ENCODE measurements at places on chromosomes 2 and 18.

- DNase-seq = no peak
Observed at GRCh38 chr2:188629753-188630527, 338.3 kb downstream of the GULP1 start.

- DNase-seq = no peak
Observed at GRCh38 chr2:214127170-214127569, 283.7 kb upstream of the VWC2L start.

- DNase-seq = no peak
Observed at GRCh38 chr2:54420524-54421172, 35.5 kb upstream of the SPTBN1 start.

DNA sequence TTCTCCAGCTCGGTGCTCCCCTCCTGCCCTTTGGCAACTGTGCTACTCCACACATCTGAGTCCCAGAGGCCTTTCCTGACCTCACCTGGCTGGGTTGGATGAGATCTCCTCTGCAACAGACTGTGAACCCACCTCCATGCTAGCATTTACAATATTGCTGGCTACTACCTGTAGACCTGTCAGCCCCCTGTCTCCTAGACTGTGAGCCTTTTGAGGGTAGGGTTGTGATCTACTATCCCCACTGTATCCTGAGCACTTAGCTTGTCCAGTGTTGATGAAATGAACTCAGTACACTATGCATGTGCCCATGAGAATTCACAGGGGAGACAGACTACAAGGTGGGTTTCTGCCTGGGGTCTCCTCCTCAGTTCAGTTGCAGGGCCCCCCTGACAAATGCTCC lies 70.1 kb downstream of the C1QL2 start:
- DNase-seq = no peak

DNA sequence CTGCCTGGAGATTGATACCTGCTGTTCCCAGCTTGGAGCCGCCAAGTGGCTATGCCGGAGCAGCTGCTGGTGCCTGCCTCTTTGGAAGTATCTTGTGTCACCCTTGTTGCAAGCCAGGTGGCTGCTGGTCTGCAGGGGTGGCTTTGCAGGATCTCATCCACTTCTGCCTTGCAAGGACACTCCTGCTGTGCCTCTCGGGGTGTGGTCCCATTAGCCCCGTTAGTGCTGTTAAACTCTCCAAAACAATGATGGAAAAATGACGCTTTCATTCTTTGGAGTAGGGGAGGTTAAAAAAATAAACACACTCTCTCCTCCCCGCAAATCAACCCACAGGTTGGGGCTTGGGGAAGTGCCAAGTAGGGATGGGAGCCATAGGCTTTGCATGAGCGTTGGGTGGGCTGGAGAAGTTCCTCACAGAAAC lies 352.8 kb downstream of the RNF144A start:
- DNase-seq = no peak

DNA sequence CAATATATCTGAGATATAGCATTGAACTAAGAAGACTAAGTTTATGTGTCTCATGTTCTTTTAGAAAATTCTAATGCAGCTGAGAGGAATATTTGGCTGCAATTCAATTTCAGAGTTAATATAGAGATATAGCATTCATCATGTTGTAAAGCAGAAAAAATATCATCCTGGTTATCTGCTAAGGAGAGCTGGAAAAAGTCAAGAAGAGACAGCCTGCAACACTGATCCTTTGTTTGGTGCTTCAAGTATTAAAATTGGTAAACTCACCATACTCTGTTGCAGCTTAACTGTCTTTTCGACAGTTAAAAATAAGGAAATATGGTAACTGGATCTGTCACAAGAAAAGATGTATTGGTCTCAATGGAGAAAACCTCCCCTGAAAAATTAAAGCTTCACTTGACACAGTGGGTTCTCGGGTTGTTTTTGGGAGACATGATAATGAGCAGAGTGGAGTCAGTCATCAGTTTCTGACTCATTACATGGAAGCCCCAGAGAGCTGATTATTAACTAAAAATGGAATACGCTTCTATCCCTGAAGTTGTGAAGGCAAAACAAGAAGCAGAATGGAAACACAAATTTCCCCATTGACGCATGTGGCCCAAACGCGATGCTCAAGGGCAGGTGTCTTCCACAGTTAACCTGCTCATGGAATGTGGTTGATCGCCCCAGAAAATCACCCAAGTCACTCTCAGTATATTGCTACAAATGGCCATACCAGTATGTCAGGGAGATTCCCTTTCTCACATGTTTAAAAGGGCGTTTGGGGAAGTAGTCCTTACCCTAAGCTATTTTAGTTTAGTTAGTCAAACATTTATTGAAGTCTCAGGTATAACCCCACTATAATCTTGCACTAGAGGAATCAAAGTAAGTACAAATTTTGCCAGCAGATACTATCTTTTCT lies 8.2 kb downstream of the BCL2 start:
- DNase-seq = no peak

DNA sequence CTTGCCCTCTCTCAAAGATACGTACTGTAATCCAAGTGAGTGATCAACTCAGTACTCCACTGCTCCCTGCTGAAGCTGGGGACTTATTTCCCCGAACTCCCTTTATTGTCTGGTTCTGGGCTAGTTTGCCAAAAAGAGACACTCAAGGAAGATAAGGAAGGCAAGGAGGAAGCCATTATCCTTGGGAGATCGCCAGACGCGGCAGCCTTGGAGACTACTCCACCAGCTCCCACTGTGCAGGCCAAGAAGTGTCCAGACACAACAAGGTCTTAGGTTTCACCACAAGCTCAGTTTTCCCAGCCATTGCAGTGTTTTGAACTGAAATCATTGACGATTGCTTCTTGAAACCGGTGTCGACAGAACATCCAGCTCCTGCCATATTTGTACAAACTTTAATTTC lies 439.6 kb upstream of the UBE2E3 start:
- DNase-seq = no peak

All from CD4-positive, alpha-beta T cell treated with Interleukin-17A for 1 hour (primary cell).